ENCODE measurements at places on chromosomes 12 and 14. TPM values are rescaled to one million over a fixed set of nuclear protein-coding genes. Genes with fewer than 3 reads are reported as not detected.

Gene PPTC7
- 16.0 TPM for total RNA-seq

Gene MGAT4C
- total RNA-seq: 3.0 TPM

Gene KLHL33
- total RNA-seq: not detected

Gene TAMALIN
- 4.1 TPM for total RNA-seq

Gene SLC25A47
- total RNA-seq: not detected

Gene APOF
- total RNA-seq: not detected

Gene IFNG-AS1
- total RNA-seq: not detected

Gene IKBIP
- 12.4 TPM for total RNA-seq

Gene ZNF641
- total RNA-seq: 6.2 TPM

Gene CDK17
- total RNA-seq: 20.0 TPM

Gene GYS2
- total RNA-seq: not detected

Gene OASL
- not detected for total RNA-seq
